ENCODE measurements at places on chromosomes 6 and 20.

DNA sequence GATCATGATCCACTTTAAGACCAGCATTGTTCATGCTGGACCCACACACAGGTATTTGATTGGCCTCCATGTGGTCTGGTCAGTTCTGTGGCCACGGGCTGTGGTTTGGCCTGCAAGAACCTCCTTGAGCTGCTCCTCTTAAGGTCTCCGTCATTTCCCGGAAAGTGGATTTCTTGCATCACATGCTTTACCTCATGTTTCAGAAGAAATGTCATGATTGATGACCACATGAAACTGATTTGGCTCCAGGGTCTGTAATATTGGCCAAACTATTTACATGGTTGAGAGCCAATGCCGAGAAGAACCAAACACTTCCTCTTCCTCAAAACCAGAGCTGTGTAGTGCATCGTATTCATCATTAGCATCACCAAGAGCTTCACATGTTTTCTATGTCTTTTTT is 13.2 kb upstream of the RSPH3 start:
- no peak for DNase-seq

DNA sequence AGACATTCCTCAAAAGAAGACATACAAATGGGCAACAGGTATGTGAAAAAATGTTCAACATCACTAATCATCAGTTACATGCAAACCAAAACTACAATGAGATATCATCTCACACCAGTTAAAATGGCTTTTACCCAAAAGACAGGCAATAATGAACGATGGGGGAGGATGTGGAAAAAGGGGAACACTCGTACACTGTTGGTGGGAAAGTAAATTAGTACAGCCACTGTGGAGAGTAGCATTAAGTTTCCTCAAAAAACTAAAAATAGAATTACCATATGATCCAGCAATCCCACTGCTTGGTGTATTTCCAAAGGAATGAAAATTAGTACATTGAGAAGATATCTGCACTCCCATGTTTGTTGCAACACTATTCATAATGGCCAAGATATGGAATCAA is 8.6 kb upstream of the TMEM170B start:
- no peak for DNase-seq

DNA sequence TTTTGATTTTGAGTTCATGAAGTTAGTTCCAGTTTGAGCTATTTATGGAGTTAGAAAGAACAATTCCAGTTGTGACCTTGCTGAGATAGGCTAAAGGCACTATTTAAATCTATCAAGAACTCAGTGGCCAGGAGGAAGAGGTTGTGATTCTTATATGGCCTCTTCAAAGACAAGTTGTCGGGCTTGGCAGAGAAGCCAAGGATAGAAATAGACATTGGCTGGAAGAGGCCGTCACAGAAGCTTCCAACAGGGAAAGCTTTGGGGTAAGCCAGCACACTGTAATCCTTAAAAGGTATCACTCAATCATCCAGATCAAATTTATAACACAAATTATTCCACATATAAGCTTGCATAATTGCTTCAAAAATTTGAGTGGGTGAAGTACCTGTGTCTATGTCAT is 286.1 kb downstream of the SYNE1 start:
- DNase-seq = no peak

- no peak for DNase-seq
Observed at GRCh38 chr6:166282394-166283032, 25.7 kb downstream of the PRR18 start.

DNA sequence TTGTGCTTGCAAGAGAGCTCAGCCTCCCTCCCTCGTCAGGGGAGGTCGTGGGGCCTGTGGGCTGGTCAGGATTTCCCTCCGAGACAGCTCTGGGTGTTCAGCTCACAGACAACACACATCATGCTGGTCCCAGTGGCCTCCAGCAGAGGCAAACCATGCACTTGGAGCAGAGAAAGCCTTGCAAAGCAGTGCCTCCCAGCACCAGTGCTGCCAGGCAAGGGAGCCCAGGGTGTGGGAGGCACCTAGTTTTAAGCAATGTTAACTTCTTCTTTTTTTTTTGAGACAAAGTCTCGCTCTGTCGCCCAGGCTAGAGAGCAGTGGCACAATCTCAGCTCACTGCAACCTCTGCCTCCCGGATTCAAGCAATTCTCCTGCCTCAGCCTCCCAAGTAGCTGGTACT is 34.0 kb upstream of the INSM1 start:
- no peak for DNase-seq

DNA sequence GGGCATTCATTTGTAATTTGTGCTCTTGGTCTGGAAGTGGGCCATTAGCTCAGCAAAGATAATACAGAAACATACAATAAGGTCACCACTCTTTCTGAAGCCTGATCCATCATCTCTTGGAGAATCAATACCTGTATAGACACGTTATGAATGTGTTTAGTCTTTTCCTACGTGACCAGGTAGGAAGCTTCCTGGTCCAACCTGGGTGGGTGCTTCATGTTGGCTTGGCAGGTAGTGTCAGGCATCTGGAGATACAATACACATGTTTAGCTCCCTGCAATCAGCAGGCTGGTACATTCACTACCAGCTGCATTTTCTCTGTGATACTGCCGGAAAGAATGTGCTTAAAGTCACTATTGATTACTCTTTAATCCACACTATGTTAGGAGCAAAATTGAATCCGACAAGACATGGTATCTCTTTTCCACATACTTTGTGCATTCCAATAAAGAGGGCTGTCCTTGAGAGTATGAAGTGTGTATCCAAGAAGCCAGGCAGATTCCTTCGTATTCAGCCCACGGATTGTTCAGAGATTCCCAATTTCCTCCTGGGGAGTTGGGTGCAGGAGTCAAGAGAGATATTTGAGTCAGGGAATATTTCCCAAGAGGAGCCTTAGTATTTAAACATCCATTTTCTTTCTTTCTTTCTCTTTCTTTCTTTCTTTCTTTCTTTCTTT is 49.9 kb upstream of the RANBP9 start:
- DNase-seq = no peak

- DNase-seq = no peak
Observed at GRCh38 chr6:81979329-81979728, 226.8 kb upstream of the TENT5A start.

Measured in uterus (tissue), 4 donors.